ENCODE measurements at places on chromosomes 13 and 19. TPM values are rescaled to one million over a fixed set of nuclear protein-coding genes. Genes with fewer than 3 reads are reported as not detected.

DNA sequence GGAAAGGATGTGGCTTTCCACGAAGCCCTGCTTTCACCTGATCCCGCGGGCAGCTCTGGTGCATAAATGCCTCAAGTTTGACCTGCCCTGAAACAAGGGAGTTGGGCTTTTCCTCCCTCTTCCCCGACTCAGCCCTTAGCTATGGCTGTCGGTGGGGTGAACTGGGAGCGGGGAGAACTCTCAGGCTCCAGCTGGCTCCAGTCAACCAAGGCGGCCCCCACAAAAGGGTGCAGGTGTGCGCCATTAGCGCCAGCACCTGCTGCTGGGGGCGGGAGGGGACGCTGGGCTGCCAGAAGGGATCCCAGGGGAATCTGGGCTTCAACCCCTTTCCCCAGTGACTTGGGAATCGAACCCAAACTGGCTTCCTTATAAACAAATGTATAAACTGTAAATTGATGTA, 7.1 kb upstream of the DHRS12 start:
- no peak for DNase-seq

- DNase-seq = no peak
Measured at GRCh38 chr13:53250977-53251376, 222.4 kb downstream of the OLFM4 start.

DNA sequence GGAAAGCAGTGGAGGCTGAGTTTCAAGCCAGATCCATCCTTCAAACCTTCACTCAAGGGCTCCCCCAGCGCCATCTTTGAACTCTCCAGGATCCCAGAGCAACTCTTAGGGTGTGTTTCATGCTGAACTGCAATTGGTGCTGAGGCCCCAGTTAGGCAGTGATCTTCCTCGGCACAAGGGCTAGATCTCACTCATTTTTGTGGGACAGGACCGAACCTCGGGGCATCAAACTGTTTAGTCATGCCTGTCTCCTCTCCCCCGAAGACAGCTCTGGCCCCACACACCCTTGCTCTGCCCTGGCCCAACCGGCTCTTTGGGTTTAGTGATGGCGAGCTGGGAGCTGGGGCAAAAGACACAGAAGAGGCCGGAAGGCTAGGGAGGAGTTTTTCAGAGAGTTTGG, 115.1 kb downstream of the NUFIP1 start:
- no peak for DNase-seq

WASF3 gene
- polyA plus RNA-seq = 8.3 TPM

LYPD3 gene
- polyA plus RNA-seq = 1.0 TPM

C19orf81 gene
- polyA plus RNA-seq = not detected

PTGIR gene
- polyA plus RNA-seq = 2.4 TPM

COMP gene
- polyA plus RNA-seq = 0.09 TPM

CBY2 gene
- polyA plus RNA-seq = not detected

TGDS gene
- polyA plus RNA-seq = 21.7 TPM

Measured in AG04450 (cell line).